ENCODE measurements at places on chromosomes 2 and 18.

- no peak for DNase-seq
Observed at GRCh38 chr2:48178611-48179010, 272.3 kb upstream of the FBXO11 start.

- no peak for DNase-seq
Observed at GRCh38 chr2:43068631-43069517, 157.5 kb downstream of the ZFP36L2 start.

DNA sequence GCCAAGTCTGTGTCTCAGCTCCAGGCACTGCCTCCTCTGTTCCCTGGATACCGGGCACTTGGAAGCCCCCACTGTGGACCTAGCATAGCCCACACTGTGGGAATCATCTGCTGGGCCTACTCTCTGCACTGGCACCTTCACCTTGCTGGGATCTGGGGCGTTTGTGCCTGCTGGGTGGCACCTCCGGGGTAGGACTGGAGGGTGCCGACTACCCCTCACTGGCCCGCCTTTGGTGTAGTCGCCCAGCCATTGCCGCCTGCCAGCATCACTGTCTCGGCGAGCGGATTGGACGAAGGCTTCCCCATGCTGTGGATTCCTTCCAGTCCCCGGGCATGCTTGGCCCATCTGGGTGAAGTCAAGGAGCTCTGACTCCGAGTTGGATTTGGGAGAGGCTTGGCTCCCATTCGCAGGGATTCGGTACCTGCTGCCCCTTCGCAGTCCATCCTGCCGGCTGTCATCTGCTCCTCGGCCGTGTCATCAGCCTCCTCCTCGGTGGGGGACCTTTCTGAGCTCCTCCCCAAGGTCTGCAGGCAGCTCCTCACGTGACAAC, 180.6 kb upstream of the HDAC4 start:
- DNase-seq: no peak

GRCh38 chr2:207682557-207682956, 28.9 kb upstream of the CCNYL1 start:
- no peak for DNase-seq

DNA sequence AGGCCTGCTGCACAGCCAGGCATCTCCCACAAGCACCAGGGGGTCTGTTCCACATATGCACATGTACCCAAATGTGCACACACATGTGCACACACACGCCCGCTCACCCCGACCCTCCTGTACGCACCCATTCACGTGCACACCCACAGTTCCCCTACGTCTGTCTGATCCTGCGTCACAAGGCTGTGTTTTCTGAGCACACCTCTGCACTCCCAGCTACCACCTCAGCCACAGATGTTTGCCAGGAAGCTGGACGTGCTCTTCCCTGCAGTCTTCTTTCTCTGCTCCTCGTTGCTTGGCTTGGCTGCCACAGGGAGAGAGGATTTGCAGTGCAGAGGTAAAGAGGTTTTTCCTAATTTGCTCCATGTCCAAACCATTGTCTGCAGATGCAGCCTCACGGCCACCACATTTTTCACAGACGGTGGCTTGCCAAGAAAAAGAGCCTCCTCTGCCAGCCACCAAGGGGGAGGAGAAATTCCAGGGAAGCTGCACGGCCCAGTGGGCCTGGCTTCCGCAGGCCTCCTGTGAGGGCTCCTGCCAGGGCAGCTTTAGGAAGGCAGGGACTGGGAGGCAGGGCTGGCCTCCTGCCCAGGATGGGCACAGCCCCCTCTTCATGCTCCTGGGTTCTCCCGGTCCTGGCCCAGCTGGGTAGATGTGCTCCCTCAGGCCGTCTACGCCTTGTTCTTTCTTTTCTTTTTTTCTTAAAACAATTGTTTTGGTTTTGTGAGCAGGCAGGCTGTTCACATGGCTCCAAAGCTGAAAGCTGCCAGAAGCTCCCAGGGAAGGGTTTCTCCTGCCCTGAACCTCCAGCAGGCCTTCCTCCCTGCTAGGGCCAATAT, 29.3 kb upstream of the HS6ST1 start:
- DNase-seq: no peak

DNA sequence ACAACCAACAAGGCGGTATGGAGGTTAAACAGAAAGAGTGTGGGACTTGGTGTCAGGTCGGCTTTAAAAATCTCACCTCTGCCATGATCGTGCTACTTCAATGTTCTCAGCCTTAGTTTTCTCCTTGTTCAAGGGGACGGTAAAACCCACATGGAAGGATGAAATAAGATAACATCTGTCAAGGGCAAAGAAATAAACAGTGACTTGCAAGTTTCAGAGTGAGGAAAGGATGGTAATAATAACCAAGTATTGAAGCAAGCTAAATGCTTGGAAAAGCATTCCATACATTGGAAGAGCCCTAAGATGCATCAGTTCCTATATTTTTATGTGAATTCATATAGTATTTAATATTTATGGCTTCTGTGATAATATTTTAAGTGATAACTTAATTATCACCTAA, 29.8 kb upstream of the LMAN1 start:
- DNase-seq: no peak

DNA sequence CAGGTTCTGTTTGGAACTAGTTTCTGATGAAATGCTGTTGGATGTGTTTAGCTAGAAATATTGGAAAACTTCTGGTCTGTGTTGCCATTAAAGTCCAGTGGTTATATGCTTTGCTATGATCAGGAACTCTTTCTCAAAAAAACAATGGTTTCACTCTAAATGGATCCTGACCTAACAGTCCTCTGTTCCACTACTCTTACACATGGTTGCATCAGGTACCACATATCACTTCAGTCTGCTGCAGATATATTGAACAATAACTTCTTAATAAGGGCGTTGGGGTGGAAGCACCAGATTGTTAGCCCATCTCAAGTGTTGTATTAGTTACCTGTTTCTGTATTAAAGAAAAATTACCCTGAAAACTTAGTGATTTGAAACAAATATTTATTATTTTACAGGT, 676.6 kb upstream of the GCFC2 start:
- DNase-seq: no peak

- DNase-seq: no peak
Observed at GRCh38 chr2:96251721-96252292, 14.0 kb downstream of the TMEM127 start.

- no peak for DNase-seq
Observed at GRCh38 chr2:16767789-16768476, 102.3 kb upstream of the CYRIA start.

- DNase-seq: no peak
Observed at GRCh38 chr2:28269019-28269784, 123.5 kb upstream of the FOSL2 start.

DNA sequence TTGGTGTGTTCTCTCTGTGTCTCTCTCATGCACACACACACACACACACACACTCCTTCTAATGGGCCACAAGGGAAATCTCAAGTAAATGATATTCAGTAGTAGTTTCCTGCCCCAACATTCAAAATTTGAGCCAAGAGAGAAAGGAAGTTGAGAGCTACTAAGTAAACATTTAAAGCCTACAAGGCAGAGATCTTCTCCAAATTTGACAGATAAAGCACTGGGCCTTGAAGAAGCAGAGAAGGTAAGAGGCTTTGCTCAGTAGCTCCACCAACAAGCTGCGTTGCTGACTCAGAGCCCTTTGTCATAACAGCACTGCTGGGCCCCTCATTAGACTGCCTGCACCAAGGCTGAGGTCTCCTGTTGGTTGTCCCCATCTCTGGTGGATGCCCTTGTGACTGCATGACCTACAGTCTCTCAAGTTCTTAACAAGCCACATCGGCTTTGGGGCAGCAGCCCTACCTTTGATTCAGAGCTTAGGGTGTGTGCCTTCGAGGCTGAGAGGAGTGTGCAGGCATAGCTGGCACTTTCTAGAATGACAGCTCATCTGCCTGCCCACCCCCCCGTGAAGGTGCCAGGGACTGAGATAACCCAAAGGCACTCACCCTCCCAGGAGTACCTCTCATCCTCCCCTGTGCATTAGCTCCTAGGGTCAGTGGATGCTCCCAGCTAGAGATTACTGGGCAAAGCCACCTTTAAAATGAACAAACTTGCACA, 32.3 kb upstream of the NEB start:
- DNase-seq: no peak

GRCh38 chr2:137117385-137117784, 352.0 kb downstream of the THSD7B start:
- no peak for DNase-seq

DNA sequence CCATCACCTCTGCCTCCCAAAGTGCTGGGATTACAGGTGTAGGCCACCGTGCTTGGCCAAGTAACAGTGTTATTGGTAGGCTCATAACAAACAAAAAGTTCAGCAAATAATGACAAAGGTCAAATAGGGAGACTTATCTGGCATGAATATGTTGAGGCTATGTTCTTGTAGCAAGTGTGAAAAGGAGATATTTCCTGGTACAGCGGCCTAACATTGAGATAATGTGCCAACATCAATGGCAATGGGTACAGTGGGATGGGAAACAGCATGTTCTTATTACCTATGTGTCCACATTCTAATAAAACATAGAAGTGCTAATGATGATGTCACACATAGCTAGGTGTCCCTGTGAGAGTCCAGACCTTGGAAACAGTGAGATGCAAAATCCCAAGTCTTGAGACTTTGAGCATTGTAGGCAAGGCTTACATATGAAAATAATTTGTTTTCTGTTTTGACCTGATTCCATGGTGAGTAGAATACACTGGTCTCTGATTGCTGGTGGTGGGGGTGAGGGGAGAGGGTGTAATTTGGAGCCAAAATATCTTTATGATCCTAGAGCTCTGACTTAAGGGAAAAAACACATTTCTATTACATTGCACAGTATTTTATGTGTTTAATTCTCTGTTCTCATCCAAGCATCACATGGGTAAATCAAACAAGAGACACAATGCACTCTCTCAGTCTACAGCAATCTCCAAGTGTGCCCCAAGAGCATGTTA, 33.1 kb upstream of the PMAIP1 start:
- DNase-seq: no peak

DNA sequence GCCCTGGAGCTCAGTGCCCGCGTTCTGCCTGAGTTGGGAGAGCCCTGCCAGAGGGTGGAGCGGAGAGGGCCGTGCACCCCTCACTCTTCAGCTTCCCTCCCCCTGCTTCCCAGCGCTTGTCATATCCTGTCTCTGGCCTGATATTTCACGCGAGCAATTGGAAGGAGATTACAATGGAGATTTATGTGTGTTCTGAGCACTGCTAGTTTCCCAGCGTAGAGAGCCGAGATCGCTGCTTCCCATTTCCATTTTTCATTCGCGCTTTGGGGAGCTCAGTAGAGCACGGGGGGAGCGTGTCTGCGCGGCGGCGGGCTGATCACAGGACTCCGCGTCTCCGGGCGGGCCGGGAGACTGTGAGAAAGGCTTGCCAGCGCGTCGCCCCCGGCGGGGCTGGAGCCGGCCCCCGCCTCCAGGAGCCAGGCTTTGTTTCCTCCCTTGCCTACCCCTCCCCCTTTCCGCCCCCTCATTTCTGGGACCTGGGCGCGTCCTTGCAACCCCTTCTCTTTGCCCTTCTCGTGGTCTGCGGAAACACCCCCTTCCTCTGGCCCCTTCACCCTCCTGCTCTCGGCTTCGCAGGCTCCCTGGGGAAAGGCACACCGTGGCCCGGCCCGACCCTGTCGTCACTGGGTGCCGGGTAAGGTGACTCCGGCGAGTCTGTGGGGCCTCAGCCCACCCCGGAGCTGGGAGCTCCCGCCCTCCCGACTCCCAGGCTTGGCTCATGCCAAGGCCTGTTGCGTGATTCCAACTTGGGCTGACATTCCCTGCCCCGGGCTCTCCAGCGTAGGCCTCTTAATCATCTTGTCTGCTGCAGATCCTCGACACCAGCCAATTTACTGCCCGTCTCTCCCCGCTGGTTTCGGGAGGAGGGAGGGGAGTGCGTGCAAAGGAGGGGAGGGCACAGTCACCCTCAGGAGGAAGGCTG, 5.8 kb downstream of the DLX2 start:
- DNase-seq: no peak
